ENCODE measurements at places on chromosomes 1 and 21.

GRCh38 chr1:47843781-47844557 lies 153.2 kb downstream of the TRABD2B start:
- no peak for DNase-seq

DNA sequence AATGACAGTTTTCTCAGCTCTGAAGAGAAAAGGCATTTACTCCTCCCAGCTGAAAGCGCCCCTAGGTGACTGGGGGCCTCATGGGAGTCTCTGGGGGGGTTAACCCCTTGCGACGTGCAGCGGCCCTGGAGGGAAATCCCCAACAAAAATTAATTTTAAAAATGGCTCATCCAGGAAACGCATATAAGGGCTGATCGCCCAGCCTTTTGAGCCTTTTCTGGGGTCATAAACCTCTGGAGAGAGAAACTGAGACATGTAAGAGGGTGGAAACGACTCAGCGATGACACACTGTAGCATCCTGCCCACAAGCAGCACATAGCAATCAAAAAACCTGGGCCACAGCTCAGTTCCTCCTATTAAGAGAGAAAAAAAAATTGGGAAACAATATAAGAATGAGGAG lies 20.4 kb upstream of the HPDL start:
- DNase-seq: peak; percentile 64

DNA sequence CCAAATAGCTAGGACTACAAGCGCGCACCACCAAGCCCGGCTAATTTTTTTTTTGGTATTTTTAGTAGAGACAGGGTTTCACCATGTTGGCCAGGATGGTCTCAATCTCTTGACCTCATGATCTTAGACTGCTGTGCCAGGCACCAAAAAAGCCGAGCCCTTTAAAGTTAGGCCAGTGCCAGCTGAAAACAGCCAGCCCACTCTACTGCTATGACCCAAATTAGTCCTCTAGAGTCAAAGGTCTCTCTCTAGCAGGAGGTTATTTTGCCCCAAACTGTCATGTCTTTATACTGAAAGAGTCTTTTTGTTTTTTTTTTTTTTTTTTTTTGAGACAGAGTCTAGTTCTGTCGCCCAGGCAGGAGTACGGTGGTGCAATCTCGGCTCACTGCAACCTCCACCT lies 9.7 kb upstream of the HHIPL2 start:
- no peak for DNase-seq

DNA sequence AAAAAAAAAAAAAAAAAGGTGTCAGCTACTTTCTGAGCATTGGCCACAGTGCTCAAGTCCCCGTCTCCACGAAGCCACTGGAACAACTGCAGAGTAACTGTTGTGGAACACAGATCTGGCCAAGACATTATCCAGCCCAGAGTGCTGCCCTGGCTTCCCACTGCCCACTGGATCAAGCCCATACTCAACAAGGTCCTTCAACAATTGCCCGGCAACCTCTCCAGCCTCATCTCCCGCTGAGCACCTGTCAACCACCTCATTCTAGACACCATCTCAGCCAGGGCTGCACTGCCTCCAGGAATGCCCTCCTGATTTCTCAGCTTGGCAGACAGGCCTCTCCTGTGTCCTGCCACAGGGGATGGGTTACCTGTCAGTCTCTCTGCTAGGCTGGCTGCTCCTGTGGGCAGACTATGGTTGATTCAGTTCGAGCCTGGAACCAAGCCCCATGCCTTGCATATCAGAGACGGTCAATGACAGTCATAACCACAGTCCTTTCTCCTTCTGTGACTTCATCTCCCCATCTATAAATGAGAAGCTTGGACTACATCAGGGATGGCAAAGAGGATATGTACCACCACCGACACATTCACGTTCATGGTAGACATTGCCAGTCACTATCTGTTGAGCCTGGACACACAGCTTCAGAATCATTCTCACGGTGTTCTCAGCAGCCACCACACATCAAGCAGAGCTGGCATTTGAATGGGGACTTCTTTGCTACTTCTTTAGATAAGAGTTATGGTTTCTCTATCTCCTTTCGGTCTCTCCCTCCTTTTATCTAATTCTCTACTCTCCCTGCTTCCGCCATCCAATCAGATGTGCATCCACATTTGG lies 76.9 kb downstream of the MRPL37 start:
- DNase-seq: no peak

DNA sequence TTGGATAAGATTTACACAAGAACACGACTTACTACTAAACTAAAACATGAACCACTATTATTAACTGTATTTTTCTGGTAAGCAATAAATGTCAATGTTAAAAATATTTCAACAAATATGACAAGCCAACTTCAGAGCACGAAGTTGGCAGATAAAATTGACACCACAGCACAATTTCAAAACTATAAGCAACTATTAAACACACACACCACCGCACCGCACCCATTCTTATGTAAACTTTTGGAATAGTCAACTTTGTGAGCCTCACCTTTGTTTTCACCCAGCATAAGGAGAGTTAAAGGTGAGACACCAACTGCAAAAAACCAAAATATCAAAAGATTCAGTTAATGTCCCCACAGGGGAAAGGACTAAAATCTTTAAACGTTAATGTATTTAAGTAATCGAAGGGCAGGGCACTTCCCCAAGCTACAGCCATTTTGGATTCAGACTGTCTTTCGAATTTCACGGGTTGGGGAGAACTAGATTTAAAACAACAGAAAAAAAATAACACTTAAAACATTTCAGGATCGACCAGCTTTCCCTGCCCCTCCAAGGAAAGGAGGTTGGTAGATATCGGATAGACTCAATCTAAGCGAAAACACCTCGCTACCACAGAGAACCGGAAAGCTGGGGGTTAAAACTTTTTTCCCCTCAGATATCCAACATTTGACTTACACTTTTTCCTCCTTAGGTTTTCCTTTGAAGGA lies 872 bp downstream of the GPBP1L1 start:
- no peak for DNase-seq

DNA sequence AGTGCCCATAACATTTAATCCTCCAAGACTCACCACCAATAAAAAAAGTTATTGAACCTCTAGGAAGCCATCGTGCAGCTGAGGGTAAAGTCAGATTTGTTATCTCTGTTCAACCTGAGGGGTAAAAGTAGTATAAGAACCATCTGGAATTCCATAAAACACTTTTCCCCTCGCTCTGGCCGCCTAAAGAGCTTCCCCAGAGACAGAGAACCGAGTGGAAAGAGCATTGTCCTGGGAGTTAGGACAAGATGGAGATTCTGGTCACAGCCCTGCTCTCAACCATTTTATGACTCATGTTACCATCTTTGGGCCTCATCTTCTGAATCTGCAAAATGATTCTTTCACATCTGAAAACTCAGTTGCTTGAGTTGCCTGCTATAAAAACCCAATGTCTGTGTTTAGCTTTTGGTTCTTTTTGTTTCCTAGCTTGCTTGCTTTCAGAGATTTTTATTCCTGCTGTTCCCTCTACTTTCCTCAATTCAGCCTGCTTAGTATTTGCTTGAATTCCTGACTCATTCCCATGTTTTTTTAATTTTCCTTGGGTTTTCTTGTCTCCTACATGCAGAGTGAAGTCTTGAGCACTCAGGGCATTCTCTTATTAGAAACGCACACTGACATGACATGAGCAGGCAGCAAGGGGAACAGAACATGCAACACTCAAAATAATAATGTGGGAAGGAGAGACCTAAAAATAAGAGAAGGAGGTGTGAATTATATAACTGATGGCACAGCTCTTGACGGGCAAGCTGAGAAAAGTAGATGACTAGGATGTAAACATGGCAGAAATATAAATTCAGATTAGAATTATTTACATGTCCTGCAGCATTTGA lies 1.7 kb downstream of the EPHX4 start:
- DNase-seq: no peak

- no peak for DNase-seq
These were observed 38.4 kb downstream of the LHX8 start for GRCh38 chr1:75172556-75172955.

DNA sequence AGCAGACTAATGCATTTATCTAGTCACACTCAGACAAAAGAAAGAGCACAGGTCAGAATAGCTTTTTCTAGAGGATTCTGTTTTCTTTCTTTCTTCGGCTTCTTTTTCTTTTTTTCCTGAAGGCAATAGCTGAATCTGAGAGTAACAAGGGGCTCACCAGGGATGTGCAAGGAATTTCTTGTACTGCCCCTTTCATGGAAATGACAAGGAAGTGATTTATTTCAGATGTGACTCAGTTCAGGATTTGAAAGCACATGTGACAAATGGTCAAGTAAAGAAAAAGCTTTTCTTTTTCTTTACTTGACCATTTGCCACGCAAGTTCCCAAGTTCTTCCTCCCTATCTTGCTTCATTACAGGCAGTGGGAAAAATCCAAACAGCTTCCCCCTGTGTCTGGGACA lies 202.0 kb downstream of the GABPA start:
- no peak for DNase-seq

- no peak for DNase-seq
These were observed 5.7 kb upstream of the TMEM167B start for GRCh38 chr1:109084563-109085517.

- no peak for DNase-seq
These were observed 33.0 kb upstream of the ADARB1 start for GRCh38 chr21:45041351-45041805.

DNA sequence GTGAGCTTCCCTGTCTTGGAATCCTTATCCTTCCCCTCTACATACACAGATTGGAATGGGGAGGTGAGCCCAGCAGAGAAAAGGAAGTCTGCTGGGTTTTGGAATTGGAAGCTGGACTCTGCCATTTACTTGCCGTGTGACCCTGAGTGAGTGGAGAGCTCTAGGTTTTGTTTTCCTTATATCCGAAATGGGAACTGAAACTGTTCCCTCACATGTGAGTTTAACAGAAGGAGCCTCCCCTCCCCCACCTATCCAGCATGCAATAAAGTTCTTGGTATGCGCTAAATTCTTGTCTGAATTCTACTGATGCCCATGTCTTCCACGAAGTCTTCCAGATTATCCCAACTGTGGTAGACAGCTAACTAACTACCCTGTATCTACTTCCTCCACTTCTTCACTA lies 58.7 kb downstream of the NENF start:
- no peak for DNase-seq

- no peak for DNase-seq
These were observed 50.8 kb upstream of the SSBP3 start for GRCh38 chr1:54456921-54457529.

- DNase-seq: no peak
These were observed 33.8 kb downstream of the KANK4 start for GRCh38 chr1:62285440-62285839.

DNA sequence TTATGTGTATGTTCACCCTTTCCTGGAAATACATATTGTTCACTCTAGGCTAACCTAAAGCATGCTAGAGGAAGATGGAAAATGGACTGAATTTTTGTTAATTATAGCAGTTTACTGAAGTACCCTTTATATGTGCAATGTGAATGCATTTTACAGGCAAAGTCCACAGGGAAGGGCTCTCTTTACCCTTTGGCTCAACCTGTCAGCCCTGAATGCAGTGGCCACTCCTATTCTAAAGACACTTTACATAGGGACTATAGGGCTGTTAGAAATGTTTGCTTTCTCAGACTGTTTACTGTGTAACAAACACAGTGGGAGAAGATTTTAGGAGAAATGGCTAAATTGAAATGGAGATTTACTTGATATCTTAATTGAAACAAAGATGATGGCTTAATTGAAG lies 78.5 kb downstream of the BRINP2 start:
- no peak for DNase-seq
